ENCODE measurements at places on chromosomes 5 and 9.

DNA sequence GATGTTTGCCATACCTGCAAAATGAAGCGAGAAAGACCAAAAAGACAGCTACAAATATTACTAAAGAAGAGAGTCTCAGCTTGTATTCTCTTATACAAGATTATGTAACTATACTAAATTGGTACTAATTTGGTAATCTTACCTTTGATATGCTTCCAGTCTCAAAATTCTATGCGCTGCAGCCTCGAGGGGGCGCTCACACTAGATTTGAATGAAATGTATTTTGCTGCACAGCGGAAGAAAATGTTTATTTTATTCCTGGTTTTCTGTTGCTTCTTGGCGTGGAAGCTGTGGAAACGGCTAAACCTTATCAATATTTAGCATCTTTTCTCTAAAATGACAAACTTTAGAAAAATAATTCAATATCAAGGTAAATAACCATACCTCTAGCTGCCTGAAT lies 267.0 kb upstream of the NUDT12 start:
- no peak overlapping the region for H3K4me3 ChIP-seq
- DNase-seq = no peak
- H3K27ac ChIP-seq = no peak overlapping the region
- no peaks in the 10 kb centered on the region for H3K27me3 ChIP-seq

GRCh38 chr9:100014846-100015245 lies 84.0 kb downstream of the ERP44 start:
- DNase-seq = no peak
- peaks cover 5% of the 10 kb centered on the region for H3K36me3 ChIP-seq

DNA sequence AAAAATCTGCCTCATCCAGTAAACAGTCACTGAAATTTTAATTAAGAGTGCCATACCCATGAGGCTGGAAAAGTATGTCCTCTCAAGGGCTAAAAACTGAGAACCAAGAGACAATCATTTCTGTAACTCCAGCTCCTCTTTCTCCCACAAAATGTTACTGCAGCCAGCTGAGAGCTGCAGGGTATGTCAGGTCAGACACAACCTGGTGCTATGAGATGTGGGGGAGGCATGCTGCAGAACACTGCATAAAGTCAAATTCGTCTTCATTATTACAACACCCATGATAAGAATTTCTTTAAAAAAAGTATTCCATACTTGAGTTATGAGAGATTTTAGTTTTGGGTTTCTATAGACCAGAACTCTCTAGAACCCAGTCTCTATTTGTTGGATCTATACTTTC lies 162.2 kb downstream of the CDC42SE2 start:
- H3K36me3 ChIP-seq = peaks cover 4% of the 10 kb centered on the region

DNA sequence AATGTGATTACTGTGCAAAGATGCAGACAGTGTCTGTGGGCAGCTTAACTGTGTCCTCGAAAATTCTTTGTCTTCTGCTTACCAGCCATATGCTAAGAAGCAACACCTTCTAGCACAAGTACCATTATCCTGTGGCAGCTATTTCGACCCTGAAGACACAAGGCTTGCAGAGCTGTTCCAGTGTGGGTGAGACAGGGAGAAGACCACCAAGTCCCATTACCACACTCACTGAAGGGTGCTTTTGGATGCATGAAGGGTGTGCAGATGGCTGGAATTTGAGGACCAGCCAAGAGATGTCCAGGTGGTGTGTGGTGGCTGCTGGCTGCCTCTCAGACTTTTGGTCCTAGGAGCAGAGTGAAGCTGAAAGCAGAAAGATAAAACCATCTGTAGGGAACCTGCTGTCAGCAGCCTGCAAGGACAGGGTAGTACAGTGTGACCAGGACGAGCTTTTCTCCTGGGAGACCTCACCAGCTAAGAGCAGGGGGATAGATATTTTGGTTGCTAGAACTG lies 161.8 kb downstream of the ICE1 start:
- H3K27ac ChIP-seq = no peak overlapping the region
- no peak overlapping the region for H3K4me3 ChIP-seq
- H3K27me3 ChIP-seq = no peaks in the 10 kb centered on the region
- H3K36me3 ChIP-seq = no peaks in the 10 kb centered on the region

Data from activated T-cell treated with anti-CD3 and anti-CD28 coated beads, Interleukin-2, amount 50 U/mL, for 72 hours (primary cell).